ENCODE measurements at places on chromosomes 6 and 20.

- DNase-seq = no peak
These were observed 99.9 kb upstream of the SHLD1 start for GRCh38 chr20:5650280-5650691.

DNA sequence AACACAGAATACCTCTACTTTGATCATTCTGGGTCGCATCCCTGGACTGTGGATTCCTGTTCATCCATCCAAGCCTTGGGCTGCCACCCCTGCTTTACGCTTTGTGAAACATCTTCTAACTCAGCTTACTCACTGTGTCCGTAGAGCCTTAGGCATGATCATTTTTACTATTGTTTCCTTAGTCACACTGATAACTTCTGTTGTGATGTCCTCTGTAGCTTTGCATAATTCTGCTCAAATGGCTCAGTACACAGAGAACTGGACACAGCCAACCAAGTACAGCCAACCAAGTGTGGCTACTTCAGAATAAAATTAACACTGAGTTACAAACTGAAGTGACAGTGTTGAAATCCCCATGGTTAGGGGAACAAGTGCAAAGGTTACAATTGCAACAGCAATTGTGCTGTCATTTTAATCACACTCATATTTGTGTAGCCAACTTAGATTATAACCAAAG lies 8.6 kb upstream of the FKBP1A start:
- no peak for DNase-seq

- DNase-seq = no peak
These were observed 641 bp downstream of the TCF15 start for GRCh38 chr20:609371-609964.

- DNase-seq = no peak
These were observed 219.6 kb downstream of the CD83 start for GRCh38 chr6:14337152-14337551.

DNA sequence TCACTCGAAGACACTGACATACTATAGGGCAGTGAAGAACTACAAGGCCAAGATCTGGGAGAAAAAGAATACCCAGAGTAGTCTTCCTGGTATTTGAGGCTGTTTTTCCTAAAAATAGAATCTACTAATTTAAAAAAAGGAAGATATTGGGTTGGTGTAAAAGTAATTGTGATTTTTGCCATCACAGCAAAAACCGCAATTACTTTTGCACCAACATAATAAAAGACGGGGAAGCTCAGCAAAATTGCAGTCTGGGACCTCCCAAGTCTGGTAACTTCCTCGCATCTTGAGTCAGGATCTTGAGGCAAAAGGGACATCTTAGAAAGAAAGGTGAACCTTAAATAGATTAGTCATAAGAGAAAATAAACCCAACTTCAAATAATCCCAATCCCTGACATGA lies 77.2 kb upstream of the SMIM28 start:
- no peak for DNase-seq

DNA sequence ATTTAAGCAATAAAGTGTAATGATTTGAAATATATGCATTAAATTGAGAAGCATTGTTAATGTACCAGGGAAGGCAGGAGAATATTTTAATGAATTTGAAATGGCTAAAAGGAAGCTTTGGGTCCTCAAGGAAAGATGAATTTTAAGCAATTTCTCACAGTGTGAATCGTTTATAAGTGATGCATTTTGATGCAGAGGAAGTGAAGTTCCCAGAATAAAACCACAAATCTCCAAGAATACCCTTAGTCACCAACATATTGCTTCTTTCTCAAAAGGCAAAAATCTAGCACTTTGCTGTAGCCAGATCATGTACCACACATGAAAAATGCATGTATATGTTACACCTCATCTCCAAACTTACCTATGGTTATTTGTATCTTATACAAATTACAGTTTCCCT lies 11.7 kb downstream of the TPD52L1 start:
- DNase-seq = no peak

DNA sequence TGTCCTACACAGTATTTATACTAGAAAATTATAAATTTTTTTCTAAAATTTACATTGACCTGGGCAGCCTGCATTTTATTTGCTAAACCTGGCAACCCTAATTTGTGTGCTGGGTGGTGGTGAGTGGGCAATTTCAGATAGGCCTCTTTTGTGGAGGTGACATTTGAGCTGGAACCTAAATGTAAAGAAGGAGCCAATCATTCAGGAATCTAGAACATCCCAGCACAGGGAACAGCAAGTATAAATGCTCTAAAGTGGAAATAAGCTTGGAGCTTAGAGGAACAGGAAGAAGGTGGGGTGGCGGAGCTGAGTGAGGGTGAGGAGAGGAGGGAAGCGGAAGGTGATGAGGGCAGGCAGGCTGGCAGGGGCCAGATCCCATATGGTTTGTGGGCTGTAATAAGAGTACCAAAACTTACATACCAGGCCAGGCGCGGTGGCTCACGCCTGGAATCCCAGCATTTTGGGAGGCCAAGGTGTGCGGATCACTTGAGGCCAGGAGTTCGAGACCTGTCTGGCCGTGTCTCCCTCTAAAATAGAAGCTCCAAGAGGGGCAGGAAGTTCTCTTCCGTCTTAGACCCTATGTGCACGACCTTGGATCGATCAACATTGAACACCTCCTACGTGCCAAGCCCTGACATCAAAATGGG lies 549 bp upstream of the CSE1L start:
- no peak for DNase-seq

DNA sequence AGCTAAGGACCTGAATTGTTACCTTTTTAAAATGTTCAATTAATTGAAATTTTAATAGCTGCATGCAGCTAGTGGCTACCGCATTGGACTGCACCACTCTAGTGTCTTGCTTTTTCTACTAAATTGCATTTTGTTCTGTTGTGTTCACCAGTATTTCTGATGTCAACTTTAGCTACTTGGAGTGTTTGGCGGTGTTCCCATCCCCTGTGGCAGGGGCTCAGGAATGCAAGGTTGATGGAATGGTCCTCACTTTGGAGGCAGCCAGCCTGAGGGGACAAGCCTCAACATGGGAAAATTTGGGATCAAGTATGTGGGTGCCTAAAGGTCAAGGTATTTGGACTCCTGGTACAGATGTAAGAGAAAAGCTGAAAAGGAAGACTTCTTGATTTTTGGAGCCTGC lies 230.1 kb upstream of the PRND start:
- no peak for DNase-seq

GRCh38 chr6:44742201-44742600 lies 354.7 kb downstream of the CDC5L start:
- DNase-seq = no peak
